ENCODE measurements at places on chromosomes 11 and 22.

GRCh38 chr11:61369372-61370348 is 7.5 kb downstream of the TMEM138 start:
- DNase-seq: no peak

GRCh38 chr11:14891143-14892035 is 642 bp downstream of the CYP2R1 start:
- DNase-seq: peak; percentile 68

- no peak for DNase-seq
Observed at GRCh38 chr22:44424359-44424682, 73.7 kb downstream of the RTL6 start.

DNA sequence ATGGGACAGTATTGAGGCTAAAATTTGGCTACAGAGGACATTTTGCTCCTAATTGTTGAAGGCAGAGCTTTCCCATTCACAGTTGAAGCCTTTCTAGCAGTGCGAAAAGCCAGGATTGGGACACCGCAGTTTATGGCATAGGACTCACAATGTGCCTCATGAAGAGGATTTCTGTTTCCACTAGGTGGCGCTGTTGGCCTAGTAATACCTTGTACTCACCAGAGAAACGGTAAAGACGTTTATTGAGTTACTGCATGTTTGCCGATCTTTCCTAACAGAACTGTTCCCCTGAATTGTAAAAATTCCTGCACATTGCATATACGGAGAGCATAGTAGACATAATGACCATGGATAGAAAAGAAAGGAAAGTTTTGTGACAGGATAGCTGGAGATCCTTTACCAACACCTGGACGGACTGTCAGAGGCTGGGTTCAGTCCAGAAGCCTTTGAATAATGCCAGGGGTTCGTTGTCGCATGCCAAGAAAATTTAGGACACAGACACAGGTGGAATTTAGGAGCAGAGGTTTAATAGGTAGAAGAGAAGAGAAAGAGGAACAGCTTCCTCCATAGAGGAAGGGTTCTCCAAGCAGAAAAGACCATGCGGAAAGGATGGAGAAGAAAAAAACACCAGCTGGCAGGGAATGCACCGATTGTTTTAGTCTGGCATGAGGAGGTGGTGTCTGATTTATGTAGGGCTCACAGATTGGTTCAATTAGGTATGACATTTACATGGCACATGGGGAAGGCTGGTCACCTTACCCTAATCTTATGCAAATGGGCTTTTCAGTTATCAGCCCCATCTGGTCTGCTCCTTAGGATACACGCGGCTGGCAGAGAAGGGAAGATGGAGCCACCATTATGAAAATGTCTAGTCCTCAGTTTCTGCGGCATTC is 10.8 kb upstream of the OR51D1 start:
- peak; percentile 32 for DNase-seq

- DNase-seq: no peak
Observed at GRCh38 chr11:1129143-1129610, 28.6 kb upstream of the MUC5AC start.

GRCh38 chr22:44336962-44337677 is 24.4 kb upstream of the SHISAL1 start:
- DNase-seq: no peak

DNA sequence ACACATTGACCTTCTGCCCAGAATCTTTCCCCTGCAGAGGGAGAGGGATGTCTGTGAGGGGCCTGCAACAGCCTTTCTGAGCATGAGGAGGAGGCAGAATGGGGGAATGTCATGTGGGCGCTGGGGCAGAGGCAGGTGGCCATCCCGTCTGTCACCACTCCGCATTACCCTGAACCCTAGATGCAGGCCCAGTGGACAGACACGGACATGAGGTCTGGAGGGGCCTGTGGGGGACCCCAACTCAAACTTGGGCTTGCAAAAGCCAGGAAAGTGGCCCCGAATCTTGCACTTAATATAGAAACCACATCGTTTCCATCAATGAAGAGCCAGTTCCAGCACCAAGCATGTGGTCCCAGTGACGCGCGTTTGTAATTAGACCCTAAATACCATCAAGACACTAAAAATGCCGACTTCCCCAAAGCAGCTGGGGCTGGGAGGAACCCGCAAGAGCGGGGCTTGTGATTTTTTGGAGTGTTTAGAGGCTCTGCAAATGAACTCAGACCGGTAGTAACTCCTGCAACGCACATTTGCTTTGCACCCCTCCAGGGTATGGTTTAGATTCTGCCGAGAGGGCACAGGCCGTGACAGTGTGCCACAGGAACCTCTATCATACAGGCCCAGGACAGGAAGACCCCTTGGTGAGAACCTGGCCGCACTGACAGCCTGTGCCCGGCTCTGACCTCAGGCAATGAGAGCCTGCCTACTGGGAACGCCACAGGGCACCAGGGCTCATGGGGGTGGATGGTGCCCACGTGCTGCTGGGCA is 109.3 kb downstream of the CTTN start:
- DNase-seq: no peak

- no peak for DNase-seq
Observed at GRCh38 chr11:102302241-102302640, 15.0 kb upstream of the BIRC3 start.

GRCh38 chr22:26797910-26798309 is 140.5 kb downstream of the MIAT start:
- DNase-seq: no peak

DNA sequence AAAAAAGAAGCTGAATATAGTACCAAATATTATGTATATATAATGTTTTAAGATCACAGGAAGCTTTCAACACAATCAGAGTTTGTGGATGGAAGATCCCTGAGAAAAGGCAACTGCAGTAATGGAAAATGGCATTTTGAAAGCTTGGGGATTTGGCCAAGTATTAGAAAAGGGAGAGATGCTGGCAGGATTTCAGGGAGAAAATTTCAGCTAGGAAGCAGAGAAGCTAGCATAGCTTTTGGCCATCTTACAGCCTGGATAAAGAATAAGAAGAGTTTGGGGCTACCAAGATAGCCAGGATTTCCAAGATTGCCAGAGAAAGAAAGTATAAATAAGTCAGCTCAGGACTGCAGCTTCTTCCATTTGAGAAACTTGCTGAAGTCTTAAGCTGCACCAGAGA is 440.8 kb upstream of the LUZP2 start:
- no peak for DNase-seq

DNA sequence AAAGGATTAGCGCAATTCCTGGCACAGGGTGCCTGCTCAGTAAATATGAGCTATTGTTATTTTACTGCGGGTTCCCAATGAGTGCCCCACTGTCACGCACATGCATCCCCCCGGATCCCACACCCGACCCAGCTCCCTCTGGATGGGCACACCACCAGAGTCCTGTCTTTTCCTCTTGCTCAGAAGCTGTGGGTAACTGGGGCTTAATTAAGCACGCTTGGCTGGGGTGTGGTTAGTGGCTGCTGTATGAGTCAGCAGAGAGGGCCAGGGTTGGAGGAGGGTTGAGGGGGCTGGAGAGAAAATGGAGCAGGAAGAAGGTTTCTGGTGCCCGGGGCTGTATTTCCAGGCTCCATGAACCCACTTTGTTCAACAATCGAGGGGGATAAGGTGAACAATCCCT is 30.3 kb upstream of the NECTIN1 start:
- no peak for DNase-seq

GRCh38 chr11:33622186-33622585 is 78.4 kb downstream of the C11orf91 start:
- DNase-seq: no peak

GRCh38 chr22:33314316-33314715 is 256.1 kb upstream of the SYN3 start:
- no peak for DNase-seq

- no peak for DNase-seq
Observed at GRCh38 chr11:32400670-32401369, 34.5 kb downstream of the WT1 start.

- DNase-seq: peak; percentile 66
Observed at GRCh38 chr11:79617561-79617960, 176.7 kb upstream of the TENM4 start.

GRCh38 chr22:35558031-35558430 is 17.4 kb downstream of the RASD2 start:
- DNase-seq: no peak

DNA sequence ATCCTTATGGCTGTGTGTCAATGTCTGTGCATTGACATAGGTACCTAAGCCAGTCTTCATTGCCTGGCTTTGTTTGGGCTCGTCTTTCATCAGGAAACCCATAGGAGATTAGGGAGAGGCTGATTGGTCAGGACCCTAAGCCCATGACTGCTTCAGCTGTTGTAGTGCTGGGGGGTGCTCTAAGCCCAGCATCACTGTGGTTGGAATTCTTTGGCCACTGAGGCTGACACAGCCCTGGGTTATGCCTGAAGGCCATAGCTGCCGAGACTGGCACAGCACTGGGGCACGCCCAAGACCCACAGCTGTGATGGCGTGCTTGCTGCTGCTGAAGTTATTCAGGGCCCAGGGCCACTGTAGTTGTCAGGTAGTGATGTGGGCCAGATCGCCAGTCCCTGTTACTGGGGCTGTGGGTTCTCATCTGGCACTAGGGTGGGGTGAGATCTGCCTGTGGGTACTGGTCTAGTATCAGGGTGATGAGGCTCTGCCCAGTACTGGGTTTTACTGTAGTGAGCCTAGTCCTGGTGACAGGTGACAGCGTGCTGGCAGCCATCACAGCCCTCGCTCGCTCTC is 4.9 kb downstream of the USP18 start:
- DNase-seq: no peak

GRCh38 chr11:22431106-22431505 is 92.9 kb downstream of the SLC17A6 start:
- no peak for DNase-seq

- DNase-seq: no peak
Observed at GRCh38 chr22:46121523-46122287, 28.6 kb upstream of the PPARA start.

- DNase-seq: peak; percentile 4
Observed at GRCh38 chr11:84384731-84385130, 1098.6 kb upstream of the CCDC90B start.

GRCh38 chr22:39176714-39177455 is 24.4 kb upstream of the CBX7 start:
- no peak for DNase-seq

- no peak for DNase-seq
Observed at GRCh38 chr22:44702479-44703198, 635 bp downstream of the PRR5 start.

DNA sequence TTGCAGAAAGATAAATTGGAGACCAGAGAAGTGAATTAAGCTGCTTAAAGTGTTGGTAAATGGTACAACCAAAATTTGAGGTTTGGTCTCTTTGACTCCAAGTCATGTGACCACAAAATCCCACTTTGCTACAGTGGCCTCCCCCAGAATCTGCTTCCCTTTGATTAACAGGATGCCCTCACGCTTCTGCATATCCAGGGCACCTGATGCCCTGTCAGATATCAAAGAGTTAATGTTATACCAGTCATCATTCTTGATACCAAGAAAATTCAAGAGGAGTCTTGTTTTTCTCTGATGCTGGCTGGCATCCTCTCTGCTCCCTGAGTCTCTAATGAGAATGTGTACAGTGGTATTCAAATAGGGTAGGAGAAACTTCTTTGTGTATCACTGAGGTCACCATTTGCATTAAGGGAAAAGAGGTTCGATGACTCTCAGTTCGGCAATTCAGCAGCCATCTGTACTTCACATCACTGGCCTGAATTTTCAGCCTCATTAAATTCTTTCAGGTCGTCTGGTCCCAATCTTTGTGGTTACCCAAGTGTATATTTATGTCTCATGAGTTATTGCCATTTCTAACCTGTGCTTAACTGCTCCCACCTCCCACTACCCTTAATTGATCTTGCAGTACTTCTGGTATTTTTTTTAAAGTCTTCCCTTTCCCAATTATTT is 73.9 kb downstream of the BDNF start:
- DNase-seq: no peak

GRCh38 chr11:551131-551530 is 9.4 kb downstream of the LMNTD2 start:
- no peak for DNase-seq

DNA sequence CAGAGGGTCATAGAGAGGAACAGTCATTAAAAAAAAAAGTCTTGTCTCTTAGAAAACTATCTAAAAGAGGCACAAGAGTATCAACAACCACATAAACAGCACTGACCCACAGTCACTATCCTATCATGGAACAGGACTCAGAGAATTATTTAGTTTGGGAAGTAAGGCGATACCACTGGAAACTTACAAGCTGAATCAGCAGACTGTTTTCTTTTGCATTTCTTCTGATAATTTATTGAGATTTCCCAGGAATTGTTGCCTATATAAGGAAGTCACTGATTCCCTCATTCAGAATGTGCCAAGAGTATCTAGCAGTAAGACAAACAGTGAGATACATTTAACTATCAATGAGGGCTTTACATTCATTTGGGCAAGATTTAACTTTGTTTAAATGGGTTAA is 304.1 kb downstream of the GUCY1A2 start:
- DNase-seq: no peak

DNA sequence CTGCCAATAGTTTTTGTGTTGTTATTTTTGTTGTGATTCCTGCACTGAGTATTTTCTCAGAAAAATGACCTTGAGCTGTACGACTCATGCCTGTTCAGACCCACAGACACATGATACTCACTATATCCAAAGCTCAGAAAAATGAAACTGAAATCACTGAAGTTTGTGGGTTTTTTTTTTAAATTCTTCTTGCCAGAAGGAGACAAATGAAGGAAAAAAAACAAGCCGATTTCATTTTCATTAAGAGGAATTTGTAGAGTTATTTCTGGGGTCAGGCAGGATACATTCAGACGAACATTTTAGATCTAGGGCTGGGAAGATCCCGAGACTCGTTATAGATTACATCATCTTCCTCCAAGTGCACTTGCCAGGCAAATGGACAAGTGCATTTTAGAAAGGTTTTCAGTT is 60.4 kb downstream of the BMAL1 start:
- peak; percentile 71 for DNase-seq

DNA sequence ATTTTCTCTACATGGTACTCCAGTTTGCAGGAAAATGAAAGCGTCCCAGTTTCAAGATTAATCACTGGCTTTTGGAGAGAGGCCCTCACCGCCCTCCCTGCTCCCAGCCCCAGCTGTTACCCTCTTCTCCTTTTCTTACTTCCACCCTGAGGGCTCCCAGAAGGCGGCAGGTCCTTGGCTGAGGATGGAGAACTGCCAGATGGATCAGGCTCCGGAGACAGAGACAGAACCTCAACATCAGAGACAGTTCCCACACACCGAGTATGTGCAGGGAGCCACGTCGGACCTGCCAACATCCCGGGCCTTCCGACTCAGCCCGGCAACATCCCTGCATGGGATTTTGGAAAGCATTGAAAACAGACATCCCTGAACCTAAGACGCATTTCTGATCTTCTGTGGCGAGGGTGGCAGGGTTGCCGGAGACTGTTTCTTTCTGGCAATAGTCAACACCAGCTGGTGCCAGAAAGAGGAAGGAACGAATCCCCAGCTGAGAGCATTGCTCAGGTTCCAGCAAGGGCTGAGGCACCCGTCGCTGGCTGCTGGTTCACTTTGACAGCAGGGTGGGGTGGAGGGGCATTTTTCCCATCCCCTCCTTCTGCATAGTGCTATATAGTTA is 467.1 kb downstream of the MIAT start:
- DNase-seq: no peak

All from epithelial cell of proximal tubule (primary cell).